ENCODE measurements at places on chromosomes 5 and 9. TPM values are rescaled to one million over a fixed set of nuclear protein-coding genes. Genes with fewer than 3 reads are reported as not detected.

POLK gene
- polyA plus RNA-seq = 5.2 TPM

- H3K4me1 ChIP-seq = no peaks in the 10 kb centered on the region
- H3K27ac ChIP-seq = no peak overlapping the region
- DNase-seq = no peak
These were observed 192.9 kb downstream of the RAB3C start for GRCh38 chr5:58775701-58776262.

- H3K4me3 ChIP-seq = no peak overlapping the region
- H3K27me3 ChIP-seq = no peaks in the 10 kb centered on the region
- H3K27ac ChIP-seq = no peak overlapping the region
- no peaks in the 10 kb centered on the region for H3K36me3 ChIP-seq
These were observed 954.7 kb upstream of the ARRDC3 start for GRCh38 chr5:92337772-92338234.

GRCh38 chr5:134784241-134784920 lies 25.8 kb downstream of the DDX46 start:
- no peaks in the 10 kb centered on the region for H3K27me3 ChIP-seq
- no peak overlapping the region for H3K4me3 ChIP-seq
- no peak overlapping the region for H3K27ac ChIP-seq
- peaks cover 95% of the 10 kb centered on the region for H3K36me3 ChIP-seq
- DNase-seq = no peak

SCGB3A2 gene
- polyA plus RNA-seq = not detected

DNA sequence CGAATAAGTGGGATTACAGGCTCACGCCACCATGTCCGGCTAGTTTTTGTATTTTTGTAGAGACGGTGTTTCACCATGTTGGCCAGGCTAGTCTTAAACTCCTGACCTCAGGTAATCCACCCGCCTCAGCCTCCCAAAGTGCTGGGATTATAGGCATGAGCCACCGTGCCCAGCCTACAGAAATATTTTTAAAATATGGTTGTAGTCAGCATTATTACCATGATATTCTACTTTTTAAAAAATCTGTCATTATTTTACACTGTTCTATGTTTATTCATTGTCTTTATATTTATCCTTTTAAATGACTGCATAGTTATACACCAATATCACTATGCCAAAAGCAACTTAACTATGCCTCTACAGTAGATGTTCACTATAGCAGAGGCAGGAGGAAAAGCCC lies 41.6 kb upstream of the SLC30A5 start:
- no peaks in the 10 kb centered on the region for H3K36me3 ChIP-seq
- no peak overlapping the region for H3K4me3 ChIP-seq
- no peak for DNase-seq

CKMT2 gene
- 2,805 TPM for polyA plus RNA-seq

- no peak for DNase-seq
- no peaks in the 10 kb centered on the region for H3K36me3 ChIP-seq
- no peaks in the 10 kb centered on the region for H3K4me1 ChIP-seq
- H3K27me3 ChIP-seq = no peaks in the 10 kb centered on the region
- no peak overlapping the region for H3K4me3 ChIP-seq
- H3K27ac ChIP-seq = no peak overlapping the region
These were observed 51.1 kb upstream of the SNX2 start for GRCh38 chr5:122723606-122724352.

DNA sequence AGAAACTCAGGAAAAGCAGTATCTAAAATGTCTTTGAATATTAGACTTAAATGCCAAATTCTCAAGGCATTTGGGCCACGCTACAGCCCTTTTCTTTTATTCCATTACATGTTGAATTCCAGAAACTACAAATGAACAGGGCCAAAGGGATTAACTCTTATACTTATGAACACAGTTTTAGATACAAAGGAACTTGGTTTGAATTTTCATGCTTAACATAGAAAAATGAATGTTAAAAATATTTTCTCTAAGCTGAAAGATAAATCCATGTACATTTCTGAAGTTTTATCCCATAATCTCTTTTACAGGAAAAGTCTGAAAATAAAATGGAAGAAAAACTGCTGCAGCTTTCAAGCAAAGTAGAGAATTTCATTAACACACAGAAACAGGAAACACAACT lies 56.8 kb downstream of the FAM81B start:
- no peak overlapping the region for H3K27ac ChIP-seq
- DNase-seq = no peak
- no peak overlapping the region for H3K4me3 ChIP-seq

PCDHB5 gene
- polyA plus RNA-seq = 0.69 TPM
